Cortex of kidney (tissue), 1 donor: ENCODE measurements at places on chromosomes 3 and 15.

DNA sequence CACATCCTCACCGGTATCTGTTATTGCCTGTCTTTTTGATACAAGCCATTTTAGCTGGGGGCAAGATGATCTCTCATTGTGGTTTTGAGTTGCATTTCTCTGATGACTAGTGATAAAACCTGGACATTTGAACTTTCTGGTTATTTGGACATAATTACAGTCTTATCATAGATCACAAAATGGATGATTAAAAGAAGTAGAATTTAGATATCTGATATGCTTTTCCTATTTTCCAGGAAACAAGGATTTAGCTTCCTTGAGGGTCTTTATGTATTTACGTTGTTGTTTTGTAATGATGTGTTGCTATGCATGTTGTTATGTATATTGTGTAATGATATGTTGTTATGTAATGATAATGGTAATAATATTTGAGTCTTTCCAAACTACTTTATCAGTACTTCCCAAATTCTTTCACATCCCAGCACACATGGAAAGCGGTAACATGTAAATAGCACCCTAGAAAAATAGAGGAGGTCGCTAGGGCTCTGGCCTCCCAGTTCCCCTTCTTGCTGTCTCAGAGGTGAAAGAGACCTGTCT is 53.8 kb downstream of the GJD2 start:
- DNase-seq: no peak

DNA sequence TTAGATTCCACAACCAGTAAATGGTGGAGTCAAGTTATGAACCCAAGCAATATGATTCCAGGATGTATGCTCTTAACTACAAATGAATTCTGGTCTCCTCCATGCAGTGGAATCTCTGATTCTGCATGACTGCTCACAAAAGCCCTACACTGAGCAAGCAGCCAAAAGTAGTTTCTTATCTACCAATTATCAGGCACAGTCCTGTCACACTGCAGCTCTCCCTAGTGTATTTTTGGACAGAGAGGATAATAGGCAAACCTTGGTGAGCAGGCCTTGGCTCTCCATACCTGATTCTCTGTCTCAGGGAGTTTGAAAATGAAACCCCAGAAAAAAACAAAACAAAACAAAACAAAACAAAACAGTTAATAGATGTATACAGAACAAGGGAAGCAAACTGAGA is 3.5 kb upstream of the SSR3 start:
- no peak for DNase-seq

DNA sequence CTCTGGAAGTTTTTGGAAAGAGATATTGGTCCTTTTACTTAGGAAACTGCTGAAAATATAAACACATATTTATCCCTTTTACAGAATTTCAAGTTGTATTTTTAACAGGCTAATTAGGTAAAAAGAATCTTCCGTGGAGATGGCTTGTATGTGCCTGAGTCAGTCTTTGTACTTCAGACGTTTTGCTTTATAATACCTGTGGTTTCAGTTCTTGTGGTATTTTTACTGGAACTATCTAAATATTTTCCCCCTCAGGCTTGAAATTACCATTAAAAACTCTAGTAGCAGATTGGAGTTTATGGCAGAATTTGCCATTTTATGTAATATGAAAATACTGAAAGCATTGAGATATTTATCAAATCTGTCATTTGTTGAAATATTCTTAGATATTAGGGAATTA is 151.6 kb upstream of the CGNL1 start:
- DNase-seq: no peak

DNA sequence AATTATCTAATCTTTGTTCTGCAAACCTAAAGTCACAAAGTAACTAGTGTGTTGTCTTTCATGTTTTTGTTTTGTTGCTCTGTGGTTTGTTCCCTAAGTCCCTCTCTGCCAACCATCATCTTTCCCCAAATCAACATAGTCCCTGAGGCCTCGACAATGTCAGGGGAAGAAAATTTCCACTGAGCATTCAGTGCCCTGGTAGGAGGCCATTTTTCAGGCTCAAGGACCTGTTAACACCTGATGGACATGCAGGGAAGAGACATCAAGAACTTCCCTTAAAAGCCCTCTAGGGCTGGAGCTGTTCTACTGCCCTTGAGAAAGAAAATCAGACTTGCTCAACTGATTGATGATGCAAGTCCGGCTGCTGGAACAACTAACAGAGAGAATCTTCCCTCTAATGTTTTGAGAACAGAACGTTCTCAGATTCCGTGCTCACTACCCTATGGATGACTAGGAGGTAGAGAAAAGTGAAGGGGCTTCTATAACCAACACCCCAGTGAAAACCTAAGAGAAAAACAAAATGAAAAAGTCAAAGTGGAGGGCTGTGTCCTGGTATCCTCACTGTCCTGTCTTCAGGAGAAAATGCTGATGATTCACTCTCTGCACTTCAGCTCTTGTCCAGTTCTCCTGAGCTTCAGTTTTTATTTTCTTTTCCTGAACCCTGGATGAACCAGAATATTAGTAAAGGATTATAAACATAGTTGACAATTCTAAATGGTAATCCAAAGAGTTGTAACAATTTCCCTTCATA is 373.1 kb downstream of the FOXP1 start:
- no peak for DNase-seq

DNA sequence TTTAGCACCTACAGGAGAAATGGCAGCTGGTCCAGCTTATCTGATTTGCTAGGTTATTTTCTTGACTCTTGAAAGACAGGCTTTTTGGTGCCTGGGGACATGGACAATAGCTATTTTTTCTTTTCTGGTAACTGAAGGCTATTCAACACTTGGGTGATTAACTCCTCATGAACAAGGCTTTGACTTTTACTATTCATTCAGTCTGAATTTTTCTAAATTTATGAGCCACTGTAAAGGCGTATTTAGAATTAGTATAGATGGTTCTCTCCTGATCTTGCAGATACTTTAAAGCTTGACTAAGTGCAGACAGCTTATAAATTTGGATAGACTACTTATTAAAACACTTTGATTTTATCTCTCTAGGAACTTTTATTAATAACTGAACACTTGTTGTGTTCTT is 18.4 kb upstream of the GFM1 start:
- DNase-seq: no peak

- DNase-seq: no peak
These were observed 1.0 kb downstream of the DCBLD2 start for GRCh38 chr3:98900265-98901118.

DNA sequence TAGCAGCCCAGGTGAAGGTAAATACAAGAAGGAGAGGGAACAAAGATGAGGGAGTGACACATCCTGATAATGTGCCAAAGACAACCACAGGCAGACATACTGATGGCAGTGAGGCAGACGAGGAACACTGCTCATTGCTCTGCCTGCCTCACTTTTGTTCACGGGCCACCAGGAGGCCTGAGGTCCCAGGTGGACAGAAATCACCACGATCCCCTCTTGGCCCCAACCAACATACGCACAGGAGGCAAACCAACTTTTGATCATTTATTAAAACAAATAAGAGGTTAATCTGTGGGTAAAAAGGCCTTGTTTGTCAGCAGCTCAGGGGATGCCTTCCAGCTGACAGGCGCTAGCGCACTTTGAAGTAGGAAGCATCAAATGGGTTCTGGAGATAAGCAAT is 4.2 kb downstream of the ALG1L2 start:
- DNase-seq: no peak

GRCh38 chr15:53580366-53580765 is 179.1 kb downstream of the WDR72 start:
- no peak for DNase-seq

DNA sequence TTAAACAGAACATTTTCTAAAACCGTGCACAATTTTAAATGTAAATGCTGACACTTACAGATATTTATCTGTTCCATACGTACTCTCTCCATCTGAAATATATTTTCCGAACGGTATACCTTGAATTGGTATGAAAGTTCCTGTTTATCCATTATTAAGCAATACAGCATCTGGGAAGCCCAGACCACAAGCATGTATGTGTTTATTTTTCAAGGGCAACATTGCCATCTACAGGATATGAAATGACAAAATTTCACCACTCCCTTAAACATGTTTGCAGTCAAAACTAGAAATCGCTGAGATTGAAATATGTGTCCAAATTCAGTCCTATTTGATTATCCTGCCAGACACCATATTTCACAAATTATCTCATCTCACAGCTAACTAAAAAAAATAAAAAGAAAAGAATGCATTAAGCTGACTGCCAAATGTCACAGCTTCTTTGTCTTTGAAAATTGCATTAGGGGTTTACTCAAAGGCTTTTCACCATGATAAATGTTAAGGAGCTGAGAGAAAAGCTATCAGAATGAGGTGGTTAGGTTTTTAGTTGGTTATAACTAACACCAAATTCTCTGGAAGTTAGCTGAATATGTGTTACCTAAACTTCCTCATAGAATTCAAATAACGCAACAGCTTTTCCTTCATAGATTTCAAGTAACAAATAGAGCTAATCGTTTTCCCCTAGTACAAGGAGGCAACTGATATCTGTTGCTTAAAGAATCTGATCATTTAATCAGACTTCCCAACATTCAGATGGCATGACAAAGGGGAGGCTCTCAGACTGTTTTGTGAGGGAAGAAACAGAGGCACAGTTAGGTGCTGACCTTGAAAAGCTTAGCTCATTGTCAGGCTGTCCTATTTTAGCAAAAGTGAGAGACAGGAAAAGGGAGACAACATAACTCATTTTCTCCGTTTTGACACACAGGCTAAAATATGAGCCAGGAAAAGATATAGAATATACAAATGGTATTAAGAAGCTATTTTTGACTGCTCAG is 533.1 kb downstream of the TBL1XR1 start:
- DNase-seq: no peak

GRCh38 chr3:101902041-101902440 is 52.7 kb downstream of the NFKBIZ start:
- DNase-seq: no peak

- DNase-seq: no peak
These were observed 37.4 kb upstream of the AZI2 start for GRCh38 chr3:28386049-28386448.

DNA sequence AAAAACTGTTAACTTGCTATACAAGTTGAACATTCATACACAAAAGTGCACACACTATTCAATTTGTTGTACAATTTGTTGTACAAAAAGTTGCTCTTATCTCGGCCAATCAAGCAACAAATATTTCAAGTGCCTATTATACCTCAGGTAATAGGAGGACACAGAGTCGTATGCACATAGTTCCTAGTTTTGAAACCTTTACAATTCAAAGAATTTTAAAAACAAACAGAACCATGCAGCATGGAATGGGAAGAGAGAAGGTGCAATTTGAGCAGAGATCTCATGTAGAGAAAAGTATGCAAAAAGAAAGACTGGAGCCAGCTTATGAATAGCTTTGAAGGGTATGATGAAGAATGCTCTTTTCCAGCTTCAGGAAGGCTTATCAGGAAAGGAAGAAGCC is 46.5 kb upstream of the ARPP19 start:
- DNase-seq: no peak

DNA sequence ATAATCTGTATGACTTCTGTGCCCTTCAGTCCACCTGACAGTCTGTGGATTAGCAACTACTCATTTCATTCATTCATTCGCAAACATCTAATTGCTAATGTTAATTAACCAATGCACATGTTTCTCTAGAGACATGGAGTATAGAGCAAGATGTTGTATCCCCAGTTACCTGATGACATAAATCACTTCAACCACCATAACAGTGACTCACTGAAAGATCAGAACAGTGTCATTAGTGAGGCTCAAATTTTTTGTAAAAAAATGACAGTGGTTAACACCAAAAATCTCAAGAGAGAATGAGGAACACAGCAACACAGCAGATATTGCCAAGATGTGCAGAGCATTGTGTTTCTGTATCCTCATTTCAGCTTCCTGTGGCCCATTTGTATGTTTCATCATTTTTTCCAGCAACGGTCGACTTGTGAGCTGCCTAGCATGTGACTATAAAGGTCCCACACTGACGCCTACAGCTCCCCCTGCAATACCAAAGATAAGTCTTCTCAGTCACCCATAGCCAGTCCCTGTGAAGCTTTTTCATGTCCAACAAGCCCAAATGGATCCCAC is 3.7 kb upstream of the PLD1 start:
- DNase-seq: no peak

DNA sequence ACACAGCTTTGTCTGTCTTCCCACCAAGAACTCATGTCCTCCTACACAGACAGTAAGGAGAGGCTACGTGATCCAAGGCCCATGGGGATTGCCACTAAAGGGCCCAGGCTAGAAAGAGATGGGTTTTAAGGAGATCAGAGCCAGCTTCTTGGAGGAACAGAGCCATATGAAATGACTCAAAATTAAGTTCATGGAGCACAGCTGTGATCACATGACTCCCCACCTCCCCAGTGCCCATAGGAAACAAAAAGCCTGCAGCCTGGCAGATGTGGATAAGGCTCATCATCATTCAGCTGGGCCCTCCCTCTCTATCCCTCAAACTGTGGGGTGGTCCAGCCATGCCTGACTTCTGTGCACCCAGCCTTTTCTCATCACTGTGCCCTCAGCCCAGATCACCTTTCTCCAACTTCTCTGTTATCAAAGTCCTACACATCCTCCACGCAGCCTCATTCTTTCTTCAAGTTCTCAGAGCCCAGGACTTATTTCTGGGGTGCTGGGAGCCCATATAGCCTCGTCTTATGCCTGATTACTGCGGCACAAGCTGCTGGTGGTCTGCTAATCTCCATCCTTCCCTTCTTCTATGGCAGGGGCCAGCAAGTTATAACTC is 137.6 kb downstream of the SMAD6 start:
- DNase-seq: no peak

DNA sequence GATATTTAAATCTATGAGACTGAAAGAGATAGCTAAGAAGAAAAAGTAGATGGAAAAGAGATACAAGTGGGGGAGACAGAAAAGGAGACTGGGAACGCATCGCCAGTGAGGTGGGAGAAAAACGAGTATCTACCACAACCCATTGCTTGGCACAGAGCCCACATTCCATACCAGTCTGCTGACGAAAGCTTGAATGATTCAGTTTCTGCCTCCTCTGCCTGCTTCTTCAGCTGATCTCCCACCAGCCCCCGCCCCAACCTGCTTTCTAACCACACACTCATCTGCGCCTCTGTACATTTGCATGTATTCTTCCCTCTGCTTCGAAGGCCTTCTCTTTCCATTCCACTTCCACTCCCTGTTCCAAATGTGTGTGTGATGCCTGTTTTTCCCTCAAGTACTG is 188.1 kb downstream of the USP13 start:
- DNase-seq: no peak

DNA sequence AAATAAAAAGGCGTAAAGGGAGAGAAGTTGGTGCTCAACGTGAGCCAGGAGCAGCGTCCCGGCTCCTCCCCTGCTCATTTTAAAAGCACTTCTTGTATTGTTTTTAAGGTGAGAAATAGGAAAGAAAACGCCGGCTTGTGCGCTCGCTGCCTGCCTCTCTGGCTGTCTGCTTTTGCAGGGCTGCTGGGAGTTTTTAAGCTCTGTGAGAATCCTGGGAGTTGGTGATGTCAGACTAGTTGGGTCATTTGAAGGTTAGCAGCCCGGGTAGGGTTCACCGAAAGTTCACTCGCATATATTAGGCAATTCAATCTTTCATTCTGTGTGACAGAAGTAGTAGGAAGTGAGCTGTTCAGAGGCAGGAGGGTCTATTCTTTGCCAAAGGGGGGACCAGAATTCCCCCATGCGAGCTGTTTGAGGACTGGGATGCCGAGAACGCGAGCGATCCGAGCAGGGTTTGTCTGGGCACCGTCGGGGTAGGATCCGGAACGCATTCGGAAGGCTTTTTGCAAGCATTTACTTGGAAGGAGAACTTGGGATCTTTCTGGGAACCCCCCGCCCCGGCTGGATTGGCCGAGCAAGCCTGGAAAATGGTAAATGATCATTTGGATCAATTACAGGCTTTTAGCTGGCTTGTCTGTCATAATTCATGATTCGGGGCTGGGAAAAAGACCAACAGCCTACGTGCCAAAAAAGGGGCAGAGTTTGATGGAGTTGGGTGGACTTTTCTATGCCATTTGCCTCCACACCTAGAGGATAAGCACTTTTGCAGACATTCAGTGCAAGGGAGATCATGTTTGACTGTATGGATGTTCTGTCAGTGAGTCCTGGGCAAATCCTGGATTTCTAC is at the start of gene RARB:
Gene RARB (plus strand): TSS at position 322 of the 847 bp plus-strand sequence. CDS start 469 bp downstream, at position 791.
- no peak for DNase-seq
